M059J (cell line): ENCODE measurements at places on chromosomes 11 and 22. TPM values are rescaled to one million over a fixed set of nuclear protein-coding genes. Genes with fewer than 3 reads are reported as not detected.

The DGAT2 gene
- 10.1 and 11.3 TPM in 2 replicates for total RNA-seq

The ZC3H12C gene
- 11.9 and 14.8 TPM in 2 replicates for total RNA-seq

The PICALM gene
- 206 and 341 TPM in 2 replicates for total RNA-seq

The PATE2 gene
- total RNA-seq: not detected in 2 replicates

The TSGA10IP gene
- not detected in 2 replicates for total RNA-seq

The MS4A15 gene
- total RNA-seq: not detected in 2 replicates

The IGLL1 gene
- not detected in 2 replicates for total RNA-seq

The SCN3B gene
- 0.20 TPM in 1 of 2 replicates, not detected in the other for total RNA-seq

The PATE4 gene
- not detected in 2 replicates for total RNA-seq

The OR10AG1 gene
- not detected in 2 replicates for total RNA-seq

The LSP1 gene
- 1.8 and 4.0 TPM in 2 replicates for total RNA-seq

The CHRDL2 gene
- total RNA-seq: not detected in 2 replicates

The SEC14L2 gene
- 15.1 and 31.3 TPM in 2 replicates for total RNA-seq

The TYMP gene
- total RNA-seq: 12.6 and 23.7 TPM in 2 replicates

The APOL5 gene
- total RNA-seq: not detected in 2 replicates

The TREH gene
- not detected in 2 replicates for total RNA-seq

The TRIM22 gene
- total RNA-seq: 101 and 128 TPM in 2 replicates

The APOBEC3H gene
- total RNA-seq: 1.7 TPM in 1 of 2 replicates, not detected in the other
